ENCODE measurements at places on chromosomes 4 and X.
A peak's percentile ranks its signal among the peaks of the same experiment; 100 is the strongest.

GRCh38 chrX:11755724-11756123 is 2.3 kb upstream of the MSL3 start:
- no peak for DNase-seq

DNA sequence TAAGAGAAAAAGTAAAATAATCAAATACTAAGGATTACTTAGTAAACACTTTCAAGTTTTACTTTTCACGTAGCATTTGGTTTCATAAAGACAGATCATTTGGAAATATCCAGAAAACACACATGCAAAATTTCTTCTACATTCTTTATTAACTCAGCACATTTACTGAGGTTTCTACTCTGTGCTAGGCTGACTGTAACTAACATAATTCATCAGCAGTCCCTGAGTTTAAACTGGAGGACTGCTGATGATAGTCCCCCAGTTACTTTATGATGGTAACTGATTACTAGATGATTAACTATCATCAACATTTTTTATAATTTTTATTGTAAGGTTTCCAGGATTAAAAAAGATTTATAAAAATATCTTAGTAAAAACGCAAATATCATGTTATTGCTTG is 12.3 kb downstream of the LEF1 start:
- DNase-seq = no peak

- DNase-seq = peak; percentile 10
These were observed 154.4 kb downstream of the AMMECR1 start for GRCh38 chrX:110163488-110163887.

DNA sequence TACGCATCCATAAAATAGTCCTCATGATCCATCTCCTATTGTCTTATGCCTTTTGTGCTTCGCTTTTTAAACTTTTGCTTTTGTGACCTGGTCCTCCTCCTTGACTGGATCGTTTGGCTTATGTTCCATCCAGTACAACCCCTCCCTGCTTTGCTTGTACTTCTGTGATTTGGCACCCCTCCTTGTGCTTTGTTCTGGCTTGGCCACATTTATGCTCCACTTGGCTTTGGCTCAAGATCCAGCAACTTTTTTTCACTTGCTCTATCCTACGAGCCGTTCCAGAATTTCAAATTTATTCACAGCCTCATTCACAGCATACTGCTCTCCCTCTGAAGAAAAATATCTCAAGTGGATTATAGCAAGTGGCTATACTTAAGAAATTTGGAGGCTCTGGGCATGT is 28.0 kb upstream of the GLRA2 start:
- no peak for DNase-seq

DNA sequence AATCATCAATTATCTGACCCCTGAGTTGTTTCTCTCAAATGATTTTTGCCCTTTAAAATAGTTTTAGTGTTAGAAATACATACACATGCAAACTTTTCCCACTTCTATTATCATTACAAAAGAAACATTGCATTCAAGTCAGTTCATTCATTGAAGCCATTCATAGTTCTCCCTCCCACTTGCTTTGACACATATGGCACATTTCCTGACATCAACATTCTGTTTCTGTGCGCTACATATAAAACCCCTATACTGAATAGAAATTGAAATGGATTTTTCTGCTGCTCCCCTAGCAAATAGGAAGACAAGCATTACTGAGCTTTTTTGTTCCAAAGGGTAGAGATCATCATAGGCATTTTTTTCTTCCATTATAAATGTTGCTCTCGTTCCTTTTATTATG is 497.9 kb upstream of the PCDH10 start:
- DNase-seq = no peak

GRCh38 chr4:184477201-184477999 is 3.0 kb upstream of the IRF2 start:
- no peak for DNase-seq

- DNase-seq = no peak
These were observed 814 bp upstream of the LOC101059915 start for GRCh38 chrX:71666240-71667223.

GRCh38 chr4:136484996-136485395 is 1047.3 kb downstream of the PCDH18 start:
- DNase-seq = no peak

DNA sequence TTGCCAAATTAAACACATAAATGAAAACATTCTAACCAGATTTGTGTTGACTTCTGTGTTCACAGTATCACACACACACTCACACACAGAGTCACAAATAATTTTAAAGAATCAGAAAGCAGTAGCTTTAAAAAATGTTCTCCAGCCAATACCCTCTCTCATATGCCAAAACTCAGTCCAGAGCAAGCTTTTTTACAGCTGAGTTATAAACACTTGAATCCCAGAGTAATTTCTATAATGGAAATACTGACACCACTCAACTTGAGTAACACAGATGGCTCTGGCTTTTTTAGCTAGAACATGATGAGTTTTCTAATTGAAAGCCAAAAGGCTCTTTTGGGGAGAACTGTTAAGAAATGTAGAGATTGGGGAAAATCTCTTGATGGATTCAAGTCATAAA is 100.8 kb downstream of the DOCK11 start:
- no peak for DNase-seq

DNA sequence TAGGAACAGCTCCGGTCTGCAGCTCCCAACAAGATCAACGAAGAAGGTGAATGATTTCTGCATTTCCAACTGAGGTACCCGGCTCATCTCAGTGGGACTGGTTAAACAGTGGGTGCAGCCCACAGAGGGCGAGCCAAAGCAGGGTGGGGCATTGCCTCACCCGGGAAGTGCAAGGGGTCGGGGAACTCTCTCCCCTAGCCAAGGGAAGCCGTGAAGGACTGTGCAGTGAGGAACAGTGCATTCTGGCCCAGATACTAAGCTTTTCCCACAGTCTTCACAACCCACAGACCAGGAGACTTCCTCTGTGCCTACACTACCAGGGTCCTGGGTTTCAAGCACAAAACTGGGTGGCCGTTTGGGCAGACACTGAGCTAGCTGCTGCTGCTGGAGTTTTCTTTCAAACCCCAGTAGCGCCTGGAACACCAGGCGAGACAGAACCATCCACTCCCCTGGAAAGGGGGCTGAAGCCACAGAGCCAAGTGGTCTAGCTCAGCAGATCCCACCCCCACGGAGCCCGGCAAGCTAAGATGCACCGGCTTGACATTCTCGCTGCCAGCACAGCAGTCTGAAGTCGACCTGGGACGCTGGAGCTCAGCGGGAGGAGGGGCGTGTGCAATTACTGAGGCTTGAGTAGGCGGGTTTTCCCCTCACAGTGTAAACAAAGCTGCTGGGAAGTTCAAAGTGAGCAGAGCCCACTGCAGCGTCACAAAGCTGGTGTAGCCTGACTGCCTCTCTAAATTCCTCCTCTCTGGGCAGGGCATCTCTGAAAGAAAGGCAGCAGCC is 84.6 kb downstream of the THOC2 start:
- DNase-seq = no peak

GRCh38 chrX:137062915-137063617 is 29.3 kb upstream of the GPR101 start:
- no peak for DNase-seq

DNA sequence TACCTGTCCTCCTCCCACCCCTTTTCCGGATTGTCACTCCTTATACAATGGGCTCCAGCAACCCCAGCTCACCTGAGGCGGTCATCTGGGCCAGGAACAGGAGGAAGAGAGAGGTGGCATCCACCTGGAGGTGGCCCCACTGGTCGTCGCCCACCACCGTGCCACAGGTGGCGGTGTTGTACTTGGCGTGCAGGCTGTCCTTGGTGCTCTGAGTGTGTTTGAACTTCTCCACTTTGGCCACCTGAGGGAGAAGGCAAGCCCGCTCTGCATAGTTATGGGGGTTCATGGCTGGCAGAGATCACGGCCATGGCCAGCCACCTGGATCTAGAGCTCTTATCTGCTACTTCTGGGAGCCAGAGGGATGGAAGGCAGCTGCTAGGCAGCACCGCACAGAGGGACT is 32.9 kb downstream of the PHKA2 start:
- no peak for DNase-seq

DNA sequence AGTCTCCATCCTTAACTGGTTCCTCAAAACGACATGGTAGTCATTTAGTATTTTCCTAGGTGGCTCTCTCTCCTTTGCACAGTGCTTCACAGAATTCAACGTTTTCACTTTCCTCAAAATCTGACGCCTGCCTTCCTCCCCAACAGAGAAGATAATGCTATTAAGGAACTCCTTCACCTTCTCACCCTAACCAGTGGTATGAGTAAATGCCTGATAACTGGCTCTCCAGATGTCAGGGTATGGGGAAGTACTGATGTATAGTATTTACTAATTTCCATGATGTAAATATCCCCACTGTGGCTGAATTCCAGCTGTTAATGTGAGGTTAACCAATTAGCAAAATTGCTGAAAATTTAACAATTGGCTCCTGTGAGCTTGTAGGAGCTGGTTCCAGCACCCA is 28.8 kb upstream of the NSUN7 start:
- DNase-seq = no peak

DNA sequence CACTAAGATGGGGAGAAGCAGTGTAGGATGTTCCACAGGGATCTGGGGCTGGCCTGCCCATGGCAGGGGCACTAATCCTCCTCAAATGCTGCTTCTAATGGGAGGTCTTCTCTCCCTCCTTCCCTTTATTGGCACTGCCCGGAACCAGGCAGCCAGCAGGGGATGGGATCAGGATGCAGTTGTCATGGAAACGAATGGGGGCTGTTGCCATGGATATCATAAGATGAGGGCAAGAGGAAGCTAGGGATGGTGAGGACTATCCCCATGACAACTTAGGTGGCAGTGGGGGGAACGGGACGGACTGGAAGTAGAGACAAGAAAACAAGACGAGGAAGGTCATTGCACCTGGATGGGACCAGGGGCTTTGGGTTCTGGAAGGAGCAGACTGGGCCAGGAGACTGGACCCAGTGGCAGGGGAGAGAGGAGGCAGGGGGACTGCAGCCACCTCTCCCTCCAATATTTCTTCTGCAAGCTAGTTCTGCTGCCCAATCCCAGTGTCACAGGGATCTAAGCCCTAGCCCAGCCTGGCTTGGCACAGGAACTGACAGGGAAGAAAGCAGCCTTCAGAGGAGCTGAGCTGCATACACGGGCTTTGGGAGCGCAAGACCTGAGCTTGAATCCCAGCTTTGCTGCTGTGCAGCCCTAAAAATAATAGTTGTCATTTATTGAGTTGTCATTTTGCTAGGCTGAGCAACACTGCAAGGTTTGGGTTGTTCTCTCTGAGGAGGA is 19.0 kb downstream of the IQSEC2 start:
- no peak for DNase-seq
